ENCODE measurements at places on chromosomes 12 and 14.
A peak's percentile ranks its signal among the peaks of the same experiment; 100 is the strongest.

- DNase-seq: peak; percentile 61
Measured at GRCh38 chr12:98745578-98746391, 100.7 kb downstream of the APAF1 start.

GRCh38 chr12:132040906-132041606 lies 91.3 kb downstream of the EP400 start:
- no peak for DNase-seq

GRCh38 chr14:80942191-80942600 lies 658 bp upstream of the CEP128 start:
- DNase-seq: no peak

GRCh38 chr14:75978249-75978731 lies 3.5 kb downstream of the TGFB3 start:
- DNase-seq: no peak

Data from right hindlimb (tissue), 1 donor.